NCI-H510A treated with DMSO at 0.1 percent for 48 hours (cell line): ENCODE measurements at places on chromosomes 7 and 10.
A peak's percentile ranks its signal among the peaks of the same experiment; 100 is the strongest.

DNA sequence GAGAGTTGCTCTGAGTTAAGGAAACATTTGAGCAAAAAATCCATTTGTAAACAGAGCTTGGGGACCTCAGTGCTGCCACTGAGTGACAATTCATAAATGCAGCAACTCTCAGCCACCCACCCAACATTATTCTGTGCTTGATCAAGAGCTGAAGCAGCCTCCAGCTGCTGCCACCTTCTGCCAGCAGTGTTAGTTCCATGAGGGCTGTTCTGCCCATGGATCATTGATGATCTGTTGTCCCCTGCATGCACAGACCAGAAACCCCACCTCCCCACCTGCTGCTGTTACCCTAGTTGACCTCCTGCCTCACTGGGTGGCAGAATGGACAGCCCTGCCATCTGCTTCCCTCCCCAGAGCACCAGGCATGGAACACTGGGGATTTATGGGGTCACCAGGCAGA is 305.4 kb downstream of the KCNMA1 start:
- peak; percentile 63 for DNase-seq

DNA sequence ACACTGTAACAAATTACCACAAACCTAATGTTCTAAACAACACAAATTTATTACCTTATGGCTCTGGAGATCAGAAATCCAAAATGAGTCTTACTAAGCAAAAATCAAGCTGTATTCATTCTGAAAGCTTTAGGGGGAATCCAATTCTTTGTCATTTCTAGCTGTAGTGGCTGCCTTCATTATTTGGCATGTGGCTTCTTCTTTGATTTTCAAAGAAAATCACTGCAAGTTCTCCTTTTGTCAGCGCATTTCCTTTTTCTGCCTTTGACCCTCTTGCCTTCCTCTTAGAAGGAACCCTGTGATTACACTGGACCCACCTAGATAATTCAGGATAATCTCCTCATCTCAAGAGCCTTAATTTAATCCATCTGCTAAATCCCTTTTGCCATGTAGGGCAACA is 36.9 kb downstream of the ZPBP start:
- DNase-seq, result no peak

DNA sequence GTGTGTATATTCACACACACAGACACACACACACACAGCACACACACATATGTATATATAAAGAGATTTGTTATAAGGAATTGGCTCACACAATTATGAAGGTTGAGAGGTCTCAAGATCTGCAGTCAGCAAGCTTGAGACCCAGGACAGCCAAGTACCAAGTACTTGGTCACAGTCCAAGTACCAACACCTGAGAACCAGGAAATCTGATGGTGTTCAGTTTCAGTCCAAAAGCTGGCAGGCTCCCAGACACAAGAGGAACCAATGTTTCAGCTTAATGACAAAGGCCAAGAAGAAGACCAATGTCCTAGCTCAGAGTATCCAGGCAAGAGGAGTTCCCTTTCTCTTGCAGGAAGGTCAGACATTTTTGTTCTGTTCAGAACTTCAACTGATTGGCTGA is 780.2 kb downstream of the MAGI2 start:
- DNase-seq, result no peak

- DNase-seq, result no peak
These were observed 111.3 kb downstream of the POU6F2 start for GRCh38 chr7:39088730-39089593.

DNA sequence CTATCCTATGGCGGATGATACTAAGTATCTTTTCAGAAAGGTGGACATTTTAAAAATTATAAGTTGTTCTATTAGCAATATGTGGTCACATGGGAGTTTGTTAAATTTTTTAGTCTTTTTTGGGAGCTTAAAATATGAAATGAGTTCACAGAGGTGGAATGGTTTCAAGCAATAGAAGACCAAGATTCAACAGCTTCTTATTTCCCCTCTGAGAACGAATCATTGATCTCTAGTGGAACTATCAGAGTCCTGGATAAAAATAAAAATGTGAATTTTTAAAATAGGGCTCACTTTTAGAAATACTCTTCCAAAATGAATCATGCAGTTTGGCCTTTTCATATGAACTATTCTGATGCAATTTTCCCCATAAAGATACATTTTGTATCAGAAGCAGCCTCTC is 467.7 kb upstream of the KLF6 start:
- no peak for DNase-seq

- peak; percentile 46 for DNase-seq
These were observed 45.7 kb downstream of the PITRM1 start for GRCh38 chr10:3126741-3127346.

GRCh38 chr10:113540845-113541548 is 11.9 kb upstream of the HABP2 start:
- no peak for DNase-seq

- peak; percentile 43 for DNase-seq
These were observed 399.0 kb upstream of the C7orf33 start for GRCh38 chr7:148191391-148192065.

DNA sequence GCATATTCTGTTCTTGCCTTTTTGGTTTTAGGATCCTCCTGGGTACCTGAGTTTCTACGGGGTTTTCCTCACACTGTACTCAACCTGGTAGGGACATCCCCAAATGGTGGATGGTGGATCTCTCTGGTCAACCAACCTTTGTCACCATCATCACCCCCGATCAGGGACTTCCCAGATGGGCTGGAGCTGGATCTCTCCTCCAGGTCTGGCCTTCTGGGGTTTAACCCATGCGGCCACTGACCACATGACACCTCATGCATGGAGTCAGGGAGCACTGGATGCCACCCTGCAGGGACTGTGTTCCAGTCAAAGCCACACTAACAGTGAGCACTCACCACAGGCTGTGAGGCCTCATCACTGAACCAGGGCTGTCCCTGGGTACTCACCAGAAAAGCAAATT is 80.0 kb downstream of the CELF2 start:
- DNase-seq, result no peak

GRCh38 chr10:100650693-100651092 is 94.7 kb upstream of the PAX2 start:
- DNase-seq, result no peak

DNA sequence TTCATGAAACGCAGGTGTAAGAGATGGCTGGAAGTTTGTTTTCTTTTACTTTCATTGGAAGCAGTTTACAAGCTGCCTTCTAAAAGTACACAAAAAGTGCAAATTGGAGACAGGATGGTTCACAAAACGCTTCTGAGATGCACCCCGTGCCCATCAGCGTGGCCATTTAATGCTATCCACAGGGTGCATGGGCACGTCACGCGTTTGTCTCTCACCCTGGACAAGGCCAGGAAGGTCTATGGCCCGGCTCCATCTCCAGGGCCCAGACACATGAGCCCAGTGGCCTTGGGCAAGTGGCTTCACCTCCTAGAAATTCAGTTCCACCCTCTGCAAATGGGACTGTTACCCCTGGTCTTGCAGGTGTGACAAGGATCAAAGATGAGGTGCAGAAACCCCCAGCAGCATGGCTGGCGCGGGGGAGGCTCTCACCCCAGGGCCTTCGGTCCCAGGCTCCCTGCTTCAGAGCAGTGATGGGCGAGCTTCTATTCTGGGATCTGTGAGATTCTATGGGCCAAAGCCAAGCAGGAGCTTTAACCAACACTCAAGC is 60.8 kb upstream of the EBF3 start:
- no peak for DNase-seq

GRCh38 chr7:129553899-129554461 is 51.6 kb downstream of the SMKR1 start:
- DNase-seq, result peak; percentile 74

DNA sequence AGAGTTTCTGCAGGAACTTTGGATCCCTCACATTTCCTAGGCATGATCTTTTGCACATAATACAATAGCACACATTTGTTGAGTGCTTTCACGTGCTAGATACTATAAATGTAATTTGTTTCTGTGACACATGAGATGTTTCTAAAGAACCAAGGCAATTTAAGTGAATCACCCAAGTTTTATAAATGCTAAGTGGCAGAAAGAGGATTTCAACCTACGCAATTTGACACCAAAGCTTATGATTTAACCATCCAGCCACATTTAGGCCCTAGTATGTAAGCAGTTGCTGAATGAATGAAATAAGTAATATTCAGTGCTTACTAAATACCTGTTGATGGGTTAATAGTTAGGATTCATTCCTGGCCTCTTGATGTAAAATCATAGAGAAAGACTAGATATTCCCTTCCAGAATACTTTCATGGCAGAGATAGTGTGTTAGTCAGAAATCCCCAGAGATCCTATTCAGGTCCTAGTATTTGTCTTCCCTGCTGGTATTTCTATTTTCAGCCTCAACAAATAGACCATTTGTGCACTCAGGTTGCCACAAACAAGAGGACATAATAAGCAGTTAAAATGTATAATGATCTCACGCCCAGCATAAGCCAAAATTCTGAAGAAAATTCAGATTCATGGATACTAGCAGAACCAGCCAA is 572.6 kb downstream of the IPMK start:
- DNase-seq, result no peak

DNA sequence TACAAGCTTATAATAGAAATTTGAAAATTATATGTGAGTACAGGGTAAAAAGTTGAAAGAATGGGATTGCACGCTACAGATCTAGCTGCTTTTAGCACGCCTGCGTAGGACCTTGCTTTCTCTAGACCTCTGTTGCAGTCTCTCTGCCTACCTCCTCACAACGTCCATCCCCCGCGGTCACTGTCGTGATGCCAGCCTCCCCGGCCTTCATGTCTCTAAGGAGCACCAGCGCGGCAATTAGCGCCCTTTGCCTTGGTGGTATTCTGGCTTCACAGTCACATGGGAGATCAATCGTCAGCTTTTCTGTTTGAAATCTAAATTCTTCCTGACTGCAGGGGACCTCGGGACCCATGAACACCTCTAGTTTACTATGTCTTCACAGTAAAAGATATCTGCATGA is 131.3 kb downstream of the EGFR start:
- DNase-seq, result no peak

GRCh38 chr7:55138663-55139062 is 119.8 kb downstream of the EGFR start:
- DNase-seq, result no peak

- no peak for DNase-seq
These were observed 865.4 kb downstream of the CCSER2 start for GRCh38 chr10:85193796-85194195.

GRCh38 chr7:139993169-139993568 is 69.6 kb downstream of the PARP12 start:
- DNase-seq, result no peak

GRCh38 chr7:115054478-115055065 is 132.7 kb downstream of the MDFIC start:
- no peak for DNase-seq

DNA sequence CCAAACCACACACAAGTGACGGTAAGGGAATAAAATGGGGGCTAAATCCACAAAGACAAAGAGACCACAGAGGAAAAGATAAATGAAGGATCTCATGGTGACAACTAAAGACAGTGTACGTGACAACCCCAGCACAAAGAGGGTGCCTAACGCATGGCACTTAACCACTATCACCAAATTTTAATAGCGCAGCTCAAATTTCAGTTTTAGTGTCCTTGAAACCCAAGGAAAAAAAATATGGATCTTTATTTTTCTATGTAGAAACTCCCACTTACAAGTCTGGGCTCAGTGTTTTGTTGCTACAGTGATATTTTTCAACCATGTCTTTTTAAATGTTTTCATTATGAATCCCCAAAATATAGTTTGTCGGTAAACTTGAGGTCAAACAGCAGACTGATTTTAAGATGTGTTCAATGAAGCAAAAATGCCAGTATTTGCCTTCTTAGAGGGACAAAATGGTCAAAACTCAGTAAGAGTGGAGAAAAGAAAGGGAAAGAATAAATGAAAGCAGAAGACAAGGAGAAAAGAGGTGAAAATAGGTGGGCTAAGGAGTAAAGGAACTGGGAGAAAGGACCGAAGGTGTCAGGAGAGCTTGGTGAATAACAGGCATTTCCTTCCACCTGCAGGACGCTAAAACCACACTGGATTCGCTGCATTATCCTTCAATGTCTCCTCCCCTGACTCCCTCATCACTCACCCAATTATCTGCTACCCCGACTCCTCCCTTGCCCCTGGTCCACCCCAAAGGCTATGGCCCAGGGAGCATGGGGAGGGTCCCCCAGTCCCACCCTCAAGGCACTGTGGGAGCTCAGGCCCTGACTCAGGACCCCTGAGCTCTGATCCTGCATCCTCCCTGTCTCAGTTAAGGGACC is 3.5 kb downstream of the ASB13 start:
- DNase-seq, result no peak

DNA sequence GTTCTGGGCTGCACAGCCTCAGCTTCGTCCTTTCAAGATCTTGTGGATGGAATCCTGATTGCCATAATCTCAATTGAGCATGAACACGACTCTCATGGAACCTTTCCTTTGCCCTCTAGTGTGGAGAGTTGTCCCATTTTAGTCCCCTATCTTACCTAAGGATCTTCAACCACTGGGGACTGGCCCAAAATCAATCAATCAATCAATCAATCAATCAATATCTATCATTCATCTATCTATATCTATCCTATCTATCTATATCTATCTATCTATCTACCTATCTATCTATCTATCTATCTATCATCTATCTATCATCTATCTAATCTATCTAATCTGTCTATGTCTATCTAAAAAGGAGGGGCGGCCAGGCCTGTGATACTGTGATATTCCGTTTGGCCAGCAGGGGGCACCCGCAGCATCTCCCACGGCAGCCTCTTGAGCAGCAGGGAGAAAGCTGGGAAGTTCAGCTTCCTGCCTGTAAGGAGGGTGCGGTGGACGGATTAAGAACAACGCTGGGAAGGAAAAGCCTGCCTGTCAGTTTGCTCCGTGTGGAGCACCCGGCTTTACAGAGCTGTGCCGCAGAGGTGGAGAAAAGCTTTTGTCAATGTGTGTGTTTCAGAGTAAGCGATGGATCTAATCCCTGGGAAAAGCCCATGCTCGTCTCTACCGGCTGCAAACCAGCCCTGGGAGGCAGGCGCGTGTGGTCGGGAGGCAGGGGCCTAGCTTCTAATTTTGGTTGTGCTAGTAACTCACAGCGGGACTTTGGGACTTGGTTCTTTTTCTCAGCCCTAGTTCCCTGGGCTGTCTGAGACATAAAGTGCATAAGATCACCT is 124.9 kb downstream of the SH2D4B start:
- peak; percentile 76 for DNase-seq

DNA sequence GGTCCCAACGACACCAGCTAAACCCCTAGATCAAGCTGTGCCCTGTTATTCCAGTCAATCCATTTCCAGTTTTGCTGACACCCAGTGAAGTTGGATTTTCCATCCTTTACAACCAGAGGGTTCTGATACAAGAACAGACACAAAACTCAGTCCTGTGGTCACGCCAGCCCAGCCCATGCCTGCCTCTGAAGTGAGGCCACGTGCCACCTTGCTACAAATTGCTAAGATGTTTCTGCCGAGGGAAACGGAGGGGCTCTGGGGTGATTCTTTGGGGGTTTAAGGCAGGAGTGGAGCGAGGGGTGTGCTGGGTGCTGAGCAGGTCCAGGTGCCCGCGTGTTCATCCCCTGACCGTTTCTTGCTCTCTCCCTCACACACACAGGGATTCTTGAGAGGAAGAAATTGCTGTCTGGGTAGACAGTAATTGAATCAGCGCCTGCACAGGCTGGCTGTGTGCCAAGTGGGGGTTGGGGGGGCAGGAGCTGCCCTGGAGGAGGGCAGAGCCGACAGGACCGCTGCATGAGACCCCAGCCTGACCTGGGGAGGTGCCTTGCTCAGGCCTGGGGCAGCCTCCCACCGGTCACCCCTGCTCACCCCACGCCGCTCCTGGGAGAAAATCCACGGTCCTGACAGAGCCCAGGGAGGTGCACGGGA is 38.1 kb downstream of the ADAP1 start:
- DNase-seq, result no peak
